ENCODE measurements at places on chromosomes 1 and 21. TPM values are rescaled to one million over a fixed set of nuclear protein-coding genes. Genes with fewer than 3 reads are reported as not detected.

- no peak for DNase-seq
These were observed 63.0 kb downstream of the NMNAT2 start for GRCh38 chr1:183355181-183355580.

- DNase-seq, result no peak
These were observed 7.0 kb upstream of the GPR88 start for GRCh38 chr1:100530880-100531487.

SLAMF1 gene
- 0.23 TPM for total RNA-seq

KIF2C gene
- total RNA-seq, result 0.35 TPM

GRCh38 chr1:34650090-34650489 is 104.8 kb upstream of the GJB5 start:
- no peak for DNase-seq

- no peak for DNase-seq
These were observed 342.6 kb upstream of the PKN2 start for GRCh38 chr1:88341447-88341846.

DNA sequence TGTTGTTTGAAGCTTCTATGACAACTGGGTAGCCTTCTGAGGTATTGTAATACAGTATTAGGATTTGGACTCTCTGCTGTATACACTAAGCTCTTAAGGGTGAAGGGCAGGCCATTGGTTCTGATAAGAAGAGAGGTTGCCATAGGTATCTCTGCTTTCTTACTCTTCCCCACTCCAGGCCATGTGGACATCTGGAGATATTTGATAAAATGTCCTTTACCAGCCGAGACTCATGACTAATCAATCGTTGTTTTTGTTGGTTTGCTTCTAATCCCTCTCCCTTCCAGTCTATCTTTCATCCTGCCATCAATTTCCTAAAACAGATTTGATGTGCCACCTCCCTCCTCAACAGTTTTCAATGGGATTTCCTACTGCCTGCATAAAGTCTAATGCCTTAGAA is 64.6 kb upstream of the WDR26 start:
- no peak for DNase-seq

FAM72D gene
- 0.32 TPM for total RNA-seq

GRCh38 chr1:100543640-100544039 is 5.7 kb downstream of the GPR88 start:
- no peak for DNase-seq

GRCh38 chr1:180181048-180181447 is 26.4 kb downstream of the QSOX1 start:
- DNase-seq, result no peak

MX2 gene
- total RNA-seq, result 1.9 TPM

- DNase-seq, result no peak
These were observed 41.8 kb downstream of the IARS2 start for GRCh38 chr1:220135755-220136154.
